ENCODE measurements at places on chromosomes 1 and 21. TPM values are rescaled to one million over a fixed set of nuclear protein-coding genes. Genes with fewer than 3 reads are reported as not detected.

Gene PAX7
- total RNA-seq: not detected

Gene SLC6A17
- total RNA-seq: not detected

Gene C8A
- total RNA-seq: not detected

Gene ITLN2
- total RNA-seq: not detected

Gene TMEM222
- 18.6 TPM for total RNA-seq

Gene PIGR
- total RNA-seq: 0.13 TPM

Gene MX1
- total RNA-seq: 10.5 TPM

Measured in Right ventricle myocardium superior (tissue), 1 donor.